Esophagus mucosa (tissue), 1 donor: ENCODE measurements at places on chromosomes 16 and 17. TPM values are rescaled to one million over a fixed set of nuclear protein-coding genes. Genes with fewer than 3 reads are reported as not detected.

GRCh38 chr17:44914148-44914547, 1.2 kb downstream of the GFAP start:
- no peak for ATAC-seq

GRCh38 chr16:11450136-11450535, 104.9 kb downstream of the RMI2 start:
- ATAC-seq: no peak

DNA sequence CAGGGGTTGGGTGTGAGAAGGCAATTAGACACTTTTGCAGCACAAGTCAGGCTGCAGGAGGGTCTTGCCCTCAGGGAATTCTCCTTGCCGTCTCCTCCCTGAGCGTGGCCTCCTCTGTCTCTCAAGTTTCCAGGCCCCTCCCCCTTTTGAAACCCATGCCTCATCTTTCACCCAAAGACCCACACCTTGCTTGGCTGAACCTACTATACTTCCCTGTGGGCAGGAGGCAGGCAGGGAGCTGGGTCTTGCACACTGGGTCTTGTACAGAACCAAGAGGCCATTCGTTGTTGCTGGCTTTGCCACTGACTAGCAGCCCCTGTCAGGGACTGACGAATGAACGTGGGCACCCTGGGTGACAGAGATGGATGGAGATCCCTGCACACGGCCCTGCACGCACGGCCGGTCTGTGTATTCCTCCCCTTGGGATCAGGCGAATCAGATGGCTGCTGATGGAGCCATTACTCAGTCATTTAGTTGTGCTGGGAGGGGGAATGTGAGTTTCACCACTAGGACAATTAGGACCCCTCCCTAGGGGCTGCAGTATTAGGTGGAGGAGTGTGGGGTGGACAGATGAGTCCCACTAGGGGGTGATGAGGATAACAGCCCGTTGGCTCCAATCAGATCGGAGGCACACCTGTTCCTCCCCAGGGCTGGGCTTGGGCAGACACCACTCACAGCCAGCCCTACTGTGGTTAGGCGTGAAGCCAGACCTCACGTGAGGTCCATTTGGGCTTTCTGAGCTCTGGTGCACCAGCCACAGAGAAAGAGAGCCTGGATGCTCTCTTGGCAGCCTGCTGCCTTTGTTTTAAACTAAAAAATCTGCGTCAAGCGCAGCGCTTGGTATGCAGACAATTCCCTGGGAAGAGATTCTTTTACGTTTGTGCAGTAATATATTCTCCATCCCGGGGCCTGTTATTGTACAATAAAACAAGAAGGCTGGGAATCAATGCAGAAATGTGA, 167.7 kb upstream of the WSCD1 start:
- ATAC-seq: no peak

- no peak for ATAC-seq
Observed at GRCh38 chr17:3835410-3836229, 10.4 kb downstream of the NCBP3 start.

DNA sequence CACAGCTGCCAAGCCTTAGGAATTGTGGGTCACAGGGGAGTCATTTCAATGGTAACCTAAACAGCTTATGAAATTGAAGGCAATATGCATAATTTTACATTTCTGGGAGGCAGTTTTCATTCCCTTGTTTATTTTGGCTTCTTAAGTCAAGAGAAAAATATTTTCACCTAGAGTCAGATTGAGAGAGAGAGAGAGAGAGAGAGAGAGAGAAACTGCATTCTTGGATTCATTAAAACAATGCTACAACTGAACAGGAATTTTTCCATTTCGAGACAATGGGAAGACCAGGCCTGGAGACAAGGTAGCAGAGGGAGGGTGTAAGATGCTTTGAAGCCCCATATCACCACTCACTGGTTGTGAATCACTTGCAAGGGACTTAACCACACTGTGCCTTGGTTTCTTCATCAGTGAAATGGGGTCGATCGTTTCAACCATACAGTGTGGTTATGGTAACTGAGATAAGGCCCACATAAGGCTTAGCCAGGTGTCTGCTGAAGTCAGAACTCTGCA, 224.7 kb upstream of the IRX3 start:
- no peak for ATAC-seq

GRCh38 chr17:63950940-63951907, 19.1 kb upstream of the CD79B start:
- peak; percentile 61 for ATAC-seq

DNA sequence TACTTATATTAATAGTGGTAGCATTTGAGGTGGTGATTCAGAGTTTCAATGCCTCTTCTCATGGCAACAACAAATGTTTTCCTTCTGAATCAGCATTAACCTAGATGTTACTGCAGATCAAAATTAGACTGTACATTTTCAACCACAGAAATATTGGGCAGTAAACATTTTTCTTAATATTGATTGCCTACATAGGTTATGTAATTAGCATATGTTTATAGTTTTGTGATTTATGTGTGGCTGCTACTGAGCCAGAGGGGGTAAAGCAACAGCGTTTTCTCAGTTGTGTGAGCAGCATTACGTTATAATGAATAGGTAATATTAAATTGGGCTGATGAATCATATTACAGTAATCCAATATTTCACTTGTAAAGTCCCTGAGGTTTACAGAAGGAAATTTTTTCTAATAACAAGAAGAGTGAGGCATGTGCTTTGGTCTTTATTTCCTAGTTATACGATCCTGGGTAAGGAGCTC, 18.8 kb upstream of the BMERB1 start:
- ATAC-seq: peak; percentile 8

- ATAC-seq: no peak
Observed at GRCh38 chr16:89358030-89359005, 132.0 kb downstream of the ANKRD11 start.

DNA sequence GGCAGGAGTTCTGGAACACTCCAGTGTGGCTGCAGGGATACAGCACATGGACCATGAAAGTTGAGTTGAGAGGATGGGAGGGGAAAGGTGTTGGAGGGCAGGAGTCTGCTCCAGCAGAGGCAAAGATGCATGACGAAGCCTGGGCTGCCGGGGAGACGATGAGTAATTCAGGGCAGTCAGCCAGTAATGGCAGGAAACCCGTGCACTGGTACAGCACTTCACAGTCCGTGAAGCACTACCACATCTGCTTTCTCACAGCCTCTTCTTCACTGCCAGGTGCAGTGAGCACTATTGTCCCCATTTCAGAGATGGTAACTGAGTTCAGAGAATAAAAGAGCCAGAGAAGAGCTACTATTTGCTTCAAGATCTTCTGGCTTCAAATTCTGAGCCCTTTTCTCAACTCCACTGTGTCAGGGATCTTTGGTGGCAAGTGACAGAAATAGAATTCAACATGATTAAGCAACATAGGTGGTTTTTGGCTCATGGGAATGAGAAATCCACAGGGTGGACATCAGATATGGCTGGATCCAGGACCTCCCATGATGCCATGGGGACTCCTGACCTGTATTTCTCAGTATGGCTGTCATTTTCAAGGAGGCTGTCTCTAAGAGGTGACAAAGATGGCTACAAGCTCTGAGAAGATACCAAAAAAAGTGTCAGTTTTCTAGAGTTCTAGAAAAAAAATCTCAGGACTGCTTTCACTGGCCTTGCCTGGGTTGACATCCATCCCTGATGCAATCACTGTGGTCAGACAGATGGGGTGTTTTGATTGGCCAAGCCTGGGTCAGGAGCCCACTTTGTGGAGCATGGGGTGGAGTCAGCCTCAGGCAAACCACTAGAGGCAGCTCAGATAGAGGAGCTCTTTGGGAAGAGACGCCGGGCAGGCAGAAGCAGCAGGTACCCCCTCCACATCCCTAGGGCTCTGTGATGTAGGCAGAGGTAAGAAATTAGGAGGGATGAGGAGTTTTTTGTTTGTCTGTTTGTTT, 24.7 kb downstream of the IL21R start:
- peak; percentile 86 for ATAC-seq

DNA sequence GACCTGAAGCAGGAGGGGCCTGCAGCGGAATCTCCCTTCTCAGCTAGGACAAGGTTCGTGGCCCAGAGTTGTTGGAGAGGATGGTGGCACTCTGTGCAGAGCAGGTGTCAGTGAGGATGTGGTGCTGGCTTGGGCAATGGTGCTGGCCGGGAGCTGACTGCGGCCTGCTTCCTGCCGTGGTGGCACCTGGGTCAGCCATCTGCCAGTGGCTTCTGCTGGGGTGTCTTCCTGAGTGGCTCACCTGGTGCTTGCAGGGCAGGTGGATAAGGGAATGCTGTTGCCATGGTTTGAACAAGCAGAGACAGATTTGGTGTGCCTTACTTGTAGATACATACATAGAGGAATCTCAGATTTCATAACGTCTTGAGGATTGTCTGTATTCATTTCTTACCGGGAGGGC, 69.6 kb downstream of the SEC14L1 start:
- no peak for ATAC-seq

GRCh38 chr17:75398279-75398678, 7.2 kb downstream of the GRB2 start:
- no peak for ATAC-seq

GRCh38 chr17:68289936-68290267, 1.0 kb downstream of the SLC16A6 start:
- ATAC-seq: no peak

- no peak for ATAC-seq
Observed at GRCh38 chr16:12257926-12258561, 281.5 kb downstream of the SNX29 start.

DNA sequence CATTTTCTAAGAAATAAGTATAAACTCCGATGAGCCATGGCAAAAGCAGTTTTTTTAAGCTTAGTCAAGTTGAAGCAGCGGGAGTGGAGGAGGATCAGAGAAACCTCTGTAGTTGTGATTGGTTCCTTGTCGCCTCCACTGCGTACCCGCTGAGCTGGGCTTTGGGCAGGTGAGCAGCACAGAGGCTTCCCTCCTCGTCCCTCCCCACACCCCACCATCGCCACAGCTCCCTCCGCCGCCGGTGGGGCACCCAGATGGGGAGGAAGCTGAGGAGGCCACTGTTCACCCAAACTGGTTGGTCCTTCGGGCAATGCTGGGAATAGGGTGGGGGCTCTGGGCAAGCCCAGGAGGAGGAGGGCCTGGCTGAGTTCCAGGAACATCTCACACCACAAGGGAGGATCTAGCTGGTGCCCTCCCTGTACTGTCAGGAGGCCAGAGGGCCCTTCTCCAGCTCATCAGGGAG, 5.2 kb upstream of the MRPL38 start:
- peak; percentile 37 for ATAC-seq

DNA sequence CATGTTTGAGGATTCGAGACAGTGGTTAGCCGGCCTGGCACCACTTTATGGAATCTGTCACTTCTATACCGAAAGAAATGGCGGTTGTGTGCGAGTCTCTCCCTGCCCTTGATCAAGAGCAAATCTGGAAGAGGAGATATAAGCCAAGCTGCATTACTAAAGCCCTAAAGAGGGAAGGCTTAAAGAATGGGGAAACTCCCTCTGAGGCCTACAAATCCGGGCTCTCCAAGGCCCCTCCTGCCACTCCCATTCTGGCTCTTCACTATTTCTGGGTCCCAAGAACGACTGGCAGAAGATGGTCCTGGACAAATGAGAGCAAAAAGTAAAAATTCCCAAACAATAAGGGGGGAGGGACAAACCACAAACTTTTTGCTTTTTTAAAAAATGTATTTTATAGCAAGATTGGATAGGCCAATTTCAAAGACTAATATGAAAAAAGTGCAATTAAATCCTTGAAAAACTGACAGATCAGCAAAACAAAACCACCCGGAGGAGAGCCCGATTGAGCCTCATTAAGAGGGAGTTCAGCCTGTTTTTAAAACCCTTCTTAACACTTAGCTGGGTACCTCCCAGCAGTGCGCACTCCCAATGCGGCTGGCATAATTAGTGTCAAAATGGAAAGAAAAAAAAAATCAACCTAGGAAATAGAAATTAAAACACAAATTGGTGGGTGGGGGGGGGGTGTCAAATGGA, 193.5 kb downstream of the ZFHX3 start:
- ATAC-seq: no peak

GRCh38 chr17:28527181-28527681, 21.1 kb downstream of the FOXN1 start:
- no peak for ATAC-seq

DNA sequence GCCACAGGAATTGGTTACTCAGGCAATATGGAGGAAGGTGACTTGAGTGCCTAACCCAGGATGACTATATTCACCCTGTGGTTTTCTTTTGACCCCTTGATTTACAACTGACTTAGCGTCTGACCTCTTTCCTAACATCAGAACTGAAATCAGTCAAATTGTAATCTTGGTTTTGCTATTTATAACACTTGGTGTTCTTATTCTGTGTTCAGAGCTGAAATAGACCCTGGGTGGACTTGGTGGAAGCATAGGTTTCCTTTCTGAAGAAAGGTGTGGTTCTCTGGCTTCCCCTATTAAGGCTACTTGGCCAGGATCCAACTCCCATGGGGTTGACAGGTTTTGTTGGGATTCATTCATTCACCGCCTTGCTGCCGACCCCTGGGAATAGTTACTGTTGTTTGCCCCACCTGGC, 80.8 kb downstream of the CLEC16A start:
- ATAC-seq: no peak

DNA sequence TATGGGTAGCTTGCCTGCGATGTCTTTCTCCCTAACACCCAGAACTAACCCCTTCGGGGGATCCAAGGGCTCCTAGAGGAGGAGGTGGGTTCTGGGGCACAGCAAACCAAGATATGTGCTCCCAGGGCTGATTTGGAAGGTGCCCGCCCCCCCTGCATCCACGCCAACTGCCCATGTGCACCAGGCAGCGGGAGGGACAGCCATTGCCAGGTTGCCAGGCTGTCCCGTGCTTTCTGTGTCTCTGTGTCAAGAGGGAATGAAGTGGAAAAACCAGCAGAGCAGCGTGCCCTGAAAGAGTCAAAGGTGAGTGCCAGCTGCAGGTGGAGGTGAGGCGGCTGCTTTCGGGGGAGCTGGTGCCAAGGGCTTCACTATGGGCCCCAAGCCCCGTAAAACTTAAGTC, 6.4 kb downstream of the TEKT5 start:
- ATAC-seq: peak; percentile 58

GRCh38 chr17:48595278-48595999, 1.9 kb upstream of the HOXB5 start:
- no peak for ATAC-seq

GRCh38 chr16:31148896-31149295, 970 bp downstream of the PRSS36 start:
- ATAC-seq: no peak

DNA sequence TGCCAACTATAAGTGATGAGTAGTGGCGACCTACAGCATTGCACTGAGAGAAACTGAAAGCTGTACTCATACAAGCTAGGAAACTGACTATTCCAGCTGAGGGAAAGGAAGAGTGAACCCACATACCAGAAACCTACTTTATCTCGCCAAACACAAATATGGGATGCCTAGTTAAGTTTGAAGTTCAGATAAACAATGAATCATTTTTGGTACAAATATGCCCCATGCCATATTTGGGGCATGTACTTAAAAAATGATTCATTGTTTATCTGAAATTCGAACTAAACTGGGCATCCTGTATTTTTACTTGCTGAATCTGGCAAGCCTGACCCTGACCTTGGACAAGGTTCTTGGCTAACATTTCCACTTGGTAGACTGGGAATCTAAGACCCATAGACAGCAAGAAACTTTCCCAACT, 527.8 kb upstream of the PSMD7 start:
- ATAC-seq: no peak

CES2 gene
- 151 TPM for total RNA-seq

CEP131 gene
- 2.7 TPM for total RNA-seq

TBC1D3K gene
- total RNA-seq: not detected

ASPHD1 gene
- 1.00 TPM for total RNA-seq

ABCC3 gene
- 17.6 TPM for total RNA-seq

OR2C1 gene
- not detected for total RNA-seq

ITGB4 gene
- total RNA-seq: 134 TPM

PRSS36 gene
- 1.5 TPM for total RNA-seq

SCIMP gene
- 0.72 TPM for total RNA-seq

LYRM9 gene
- 2.3 TPM for total RNA-seq

SLC12A3 gene
- total RNA-seq: not detected

OTOP3 gene
- 14.7 TPM for total RNA-seq

CX3CL1 gene
- total RNA-seq: 3.7 TPM

RASL10B gene
- 0.32 TPM for total RNA-seq

TNFRSF13B gene
- 0.28 TPM for total RNA-seq

AURKB gene
- total RNA-seq: 22.0 TPM
